Activated naive CD4-positive, alpha-beta T cell treated with Interleukin-2 at 50 U/mL for 16 hours (primary cell): ENCODE measurements at places on chromosomes 11 and 22.

- DNase-seq, result no peak
Observed at GRCh38 chr11:35614939-35615569, 3.2 kb upstream of the FJX1 start.

DNA sequence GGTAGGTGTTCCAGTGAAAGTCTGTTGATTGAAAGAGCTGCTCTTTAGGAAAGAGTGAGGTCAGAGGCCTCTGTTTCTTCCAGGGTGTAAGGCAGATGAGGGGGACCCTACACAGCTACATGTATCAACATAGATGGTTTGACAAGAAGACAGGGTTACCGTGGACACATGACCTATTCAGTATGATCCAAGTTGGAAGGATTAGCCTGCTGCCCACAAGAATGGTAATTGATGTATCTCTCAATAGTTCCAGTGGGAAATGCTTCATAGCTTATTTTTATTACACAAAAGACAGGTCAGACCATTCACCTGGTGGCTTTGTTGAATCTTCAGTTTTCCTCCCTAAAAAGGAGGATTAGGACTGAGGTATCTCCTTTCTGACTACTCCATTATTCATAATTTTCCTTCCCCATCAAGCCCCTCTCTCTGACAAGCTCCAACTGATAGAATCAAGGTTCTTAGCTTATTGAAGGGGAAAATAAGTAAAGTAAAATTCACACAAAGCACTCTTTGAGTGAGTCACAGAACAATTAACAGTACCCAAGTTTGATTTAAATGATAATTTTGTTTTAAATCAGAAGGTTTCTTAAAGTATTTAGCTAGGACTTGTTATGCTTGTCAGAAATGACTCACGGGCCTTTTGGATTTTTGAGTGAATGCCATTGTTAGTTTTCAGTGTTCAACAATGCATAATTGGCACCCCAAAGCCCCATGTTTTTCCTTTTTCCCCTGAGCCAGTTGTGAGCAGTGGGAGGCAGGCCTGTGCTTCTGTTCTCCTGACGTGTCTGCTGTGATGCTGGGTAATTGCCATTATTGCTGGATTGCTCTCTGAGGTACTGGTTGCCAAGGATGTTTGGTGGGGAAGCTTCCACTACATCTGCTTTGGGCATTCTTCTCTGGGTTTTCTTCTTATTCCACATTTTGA, 373.2 kb downstream of the DDX10 start:
- DNase-seq, result no peak

DNA sequence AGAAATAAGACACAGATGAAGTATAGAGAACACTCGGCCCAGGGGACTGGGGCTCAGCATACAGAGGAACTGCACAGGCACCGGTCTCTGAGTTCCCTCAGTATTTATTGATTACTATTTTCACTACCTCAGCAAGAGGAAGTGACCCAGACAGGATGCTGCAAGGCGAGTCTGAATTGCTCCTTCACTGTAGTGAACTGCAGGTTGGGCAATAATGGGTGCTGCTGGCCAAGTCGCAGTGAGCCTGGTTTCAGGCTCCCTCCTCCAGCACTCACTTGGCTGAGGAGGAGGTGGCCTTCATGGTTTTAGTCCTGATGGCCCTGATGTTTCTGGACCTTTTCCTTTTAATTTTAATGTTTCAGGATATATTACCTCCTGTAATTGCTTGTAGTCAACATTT, 10.4 kb downstream of the OR52K2 start:
- DNase-seq, result no peak

DNA sequence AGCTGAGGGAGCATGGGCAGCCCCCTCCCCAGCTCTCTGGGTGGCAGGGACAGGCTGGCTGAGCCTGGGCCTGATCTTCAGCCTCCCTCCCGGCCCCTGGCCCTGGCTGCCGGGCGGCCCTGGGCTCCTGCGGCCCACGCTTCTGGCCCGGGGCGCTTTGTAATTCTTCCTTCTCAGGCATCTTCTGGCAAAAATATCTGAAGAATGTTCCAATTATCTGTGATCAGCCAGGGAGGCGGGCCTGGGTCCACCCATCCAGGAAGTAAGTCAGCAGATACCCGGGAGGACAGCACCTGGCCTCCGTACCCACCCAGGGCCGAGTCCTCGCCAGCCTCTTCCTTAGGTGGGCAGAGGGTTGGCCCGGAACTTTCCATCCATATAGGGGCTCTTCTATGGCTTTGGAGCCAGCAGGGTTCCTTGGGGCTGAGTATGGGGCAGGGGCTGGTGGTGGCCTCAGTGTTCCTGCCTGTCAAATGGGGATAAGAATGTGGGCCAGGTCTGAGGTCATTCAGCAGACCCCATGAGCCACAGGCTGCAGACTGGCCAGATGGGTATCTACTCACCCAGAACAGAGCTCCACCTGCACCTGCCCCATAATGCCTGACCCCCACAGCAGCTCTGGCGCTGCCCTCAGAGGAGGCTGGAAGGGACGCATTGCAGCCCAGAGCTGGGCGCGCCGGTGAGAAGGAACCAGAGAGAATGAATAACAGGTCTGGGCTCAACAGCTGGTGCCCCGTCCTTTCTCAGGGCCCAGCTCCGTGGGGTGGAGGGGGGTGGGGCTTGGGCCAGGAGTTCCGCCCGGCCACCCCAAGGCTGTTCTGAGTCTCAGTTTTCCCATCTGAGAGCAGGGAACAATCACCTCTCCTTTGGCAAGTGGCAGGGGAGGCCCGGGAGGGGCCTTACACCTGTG, 16.2 kb downstream of the WNT7B start:
- DNase-seq, result no peak

- no peak for DNase-seq
Observed at GRCh38 chr11:36488096-36488495, 22.0 kb downstream of the TRAF6 start.

GRCh38 chr11:30317030-30317429, 5.9 kb upstream of the ARL14EP start:
- no peak for DNase-seq
